ENCODE measurements at places on chromosomes 2 and 18. TPM values are rescaled to one million over a fixed set of nuclear protein-coding genes. Genes with fewer than 3 reads are reported as not detected.

DNA sequence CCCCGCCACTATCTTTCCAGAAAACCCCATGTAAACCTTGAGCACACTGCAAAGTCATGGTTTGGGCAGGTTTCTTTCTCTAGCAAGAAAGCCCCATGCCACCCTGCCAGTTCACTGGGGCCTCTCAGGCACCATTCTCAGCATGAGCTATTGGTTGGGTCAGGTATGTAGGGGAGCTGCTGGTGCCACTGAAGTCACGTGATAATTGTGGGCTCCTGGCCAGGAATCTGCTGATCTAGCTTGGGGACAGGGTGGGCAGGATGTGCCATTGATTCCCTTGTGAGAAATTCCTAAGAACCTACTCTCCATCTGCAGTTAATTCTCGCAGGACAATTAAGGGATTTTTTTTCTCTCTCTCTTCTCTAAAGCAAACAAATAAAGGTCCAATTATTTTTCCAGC is 26.5 kb upstream of the HNMT start:
- no peak for DNase-seq

- no peak for DNase-seq
Observed at GRCh38 chr2:236246711-236247246, 17.4 kb downstream of the ASB18 start.

GRCh38 chr2:171578127-171578803 is 56.0 kb downstream of the CYBRD1 start:
- DNase-seq, result no peak

DNA sequence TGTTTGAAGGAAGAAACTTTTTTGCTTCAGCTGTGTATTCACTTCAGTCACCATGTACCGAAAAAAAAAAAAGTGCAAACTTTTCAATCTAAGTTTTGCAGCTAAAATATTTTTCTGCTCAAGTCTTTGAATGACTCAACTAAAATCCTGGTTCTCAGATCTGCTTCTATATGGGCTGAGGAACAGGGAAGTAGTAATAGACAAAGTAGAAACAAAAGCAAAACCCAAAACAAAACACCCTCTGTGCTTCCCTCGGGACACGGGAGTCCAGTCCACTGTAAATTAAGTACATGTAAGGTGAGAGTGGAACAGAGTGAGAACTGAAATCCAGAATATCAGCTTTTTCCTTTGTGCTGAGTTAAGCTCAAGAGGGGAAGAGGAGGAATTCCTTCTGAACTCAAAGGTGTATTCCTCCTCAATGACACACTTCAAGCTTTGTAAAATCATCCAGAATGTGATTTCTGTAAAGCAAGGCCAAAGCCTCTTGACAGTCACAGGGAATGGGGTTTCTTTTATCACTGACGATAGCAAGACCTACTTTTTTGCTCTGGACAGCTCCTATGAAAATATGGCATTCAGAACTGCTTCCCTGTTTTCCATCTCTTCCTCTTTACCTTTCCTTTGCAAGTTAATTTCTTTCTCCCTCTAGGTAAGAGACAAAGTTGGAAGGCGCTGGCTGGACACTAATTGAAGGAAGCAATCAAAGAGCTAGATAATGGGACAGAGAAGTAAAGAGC is 433.5 kb upstream of the MMADHC start:
- DNase-seq, result no peak

GRCh38 chr18:8428951-8429350 is 180.3 kb upstream of the RAB12 start:
- DNase-seq, result no peak

GRCh38 chr2:184923751-184924150 is 325.4 kb downstream of the ZNF804A start:
- no peak for DNase-seq

- no peak for DNase-seq
Observed at GRCh38 chr18:8519102-8519501, 90.1 kb upstream of the RAB12 start.

GRCh38 chr18:26548415-26549262 is at the start of gene KCTD1:
TSS of gene KCTD1 (minus strand) at chr18:26548553. CDS start at chr18:26548536, 17 bp downstream.
- DNase-seq, result peak; percentile 67

- DNase-seq, result no peak
Observed at GRCh38 chr2:189467593-189467992, 26.3 kb downstream of the WDR75 start.

CCDC74B gene
- 1.8 TPM for total RNA-seq

ZNG1B gene
- total RNA-seq, result 36.4 TPM

POMC gene
- total RNA-seq, result 5.9 TPM

SOS1 gene
- 61.0 TPM for total RNA-seq

XDH gene
- not detected for total RNA-seq
